Activated T-cell treated with anti-CD3 and anti-CD28 coated beads for 1 hour (primary cell): ENCODE measurements at places on chromosomes 6 and 20.

DNA sequence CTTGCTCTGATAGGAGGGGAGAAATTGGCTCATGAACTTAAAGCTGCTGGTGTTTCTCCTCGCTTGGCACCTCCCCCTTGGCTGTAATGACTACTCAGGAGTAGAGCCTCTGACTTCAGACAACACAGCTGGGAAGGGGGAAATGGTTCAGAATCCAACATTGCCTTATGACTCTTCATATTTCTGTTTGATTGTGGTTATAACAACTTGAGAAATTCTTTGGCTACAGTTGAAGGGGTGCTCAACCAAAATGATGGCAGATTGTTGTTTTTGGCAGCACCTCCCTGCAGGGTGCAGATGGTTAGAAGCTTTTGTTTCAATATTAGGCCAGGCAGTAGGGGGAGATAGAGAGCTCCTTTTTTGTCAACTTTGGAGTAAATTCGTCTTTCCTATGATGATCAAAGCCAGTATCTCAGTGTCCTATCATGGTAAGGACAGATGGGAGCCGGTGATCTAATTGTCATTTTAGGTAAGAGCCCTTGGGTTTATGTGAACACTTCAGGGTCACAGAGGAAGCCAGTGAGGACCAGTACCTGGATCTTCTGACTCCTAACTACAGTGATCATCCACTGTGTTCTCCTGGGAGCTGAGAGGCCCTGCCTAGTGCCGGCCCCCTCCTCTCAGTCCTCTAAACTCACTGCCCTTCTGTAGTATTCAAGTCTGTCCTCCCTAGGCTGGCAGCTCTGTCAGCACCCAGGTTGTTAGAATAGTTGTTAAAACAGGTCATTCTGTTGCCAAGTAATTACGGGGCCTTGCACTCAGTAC lies 39.9 kb downstream of the RPRD1B start:
- DNase-seq: no peak

DNA sequence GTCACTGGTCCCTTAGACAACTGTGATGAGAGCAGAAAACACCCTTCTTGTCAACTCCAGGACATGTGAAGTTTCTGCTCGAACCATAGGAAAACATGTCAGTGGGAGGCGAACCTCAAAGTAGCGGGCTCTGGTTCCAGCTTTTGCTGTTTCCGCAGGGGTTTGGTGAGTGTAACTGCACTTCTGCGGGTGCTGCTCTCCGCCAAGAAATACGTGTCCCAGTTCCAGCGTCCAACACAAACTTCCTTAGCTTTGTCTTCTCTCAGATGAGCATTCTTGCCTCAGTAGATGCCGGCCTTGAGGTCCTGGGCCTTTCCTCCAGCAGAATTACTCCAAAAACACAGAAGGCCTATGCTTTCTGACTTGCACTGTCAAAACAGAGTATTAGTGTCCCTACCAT lies 156.3 kb downstream of the FNDC1 start:
- no peak for DNase-seq

- DNase-seq: no peak
These were observed 263.9 kb upstream of the PRND start for GRCh38 chr20:4457566-4458543.

DNA sequence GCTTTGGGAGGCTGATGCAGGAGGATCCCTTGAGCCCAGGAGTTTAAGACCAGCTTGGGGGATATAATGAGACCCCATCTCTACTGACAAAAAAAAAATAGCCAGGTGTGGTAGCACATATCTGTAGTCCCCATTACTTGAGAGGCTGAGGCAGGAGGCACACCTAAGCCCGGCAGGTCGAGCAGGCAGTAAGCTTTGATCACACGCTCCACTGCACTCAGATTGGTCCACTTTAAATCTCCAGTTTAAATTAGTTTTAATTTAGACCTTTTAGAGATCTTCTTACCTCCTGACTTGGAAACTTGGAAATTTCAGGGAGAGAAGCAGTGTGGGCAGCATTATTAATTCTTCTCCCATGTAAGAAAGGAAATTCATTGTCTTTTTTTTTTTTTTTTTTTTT lies 16.8 kb upstream of the PLCB4 start:
- no peak for DNase-seq

DNA sequence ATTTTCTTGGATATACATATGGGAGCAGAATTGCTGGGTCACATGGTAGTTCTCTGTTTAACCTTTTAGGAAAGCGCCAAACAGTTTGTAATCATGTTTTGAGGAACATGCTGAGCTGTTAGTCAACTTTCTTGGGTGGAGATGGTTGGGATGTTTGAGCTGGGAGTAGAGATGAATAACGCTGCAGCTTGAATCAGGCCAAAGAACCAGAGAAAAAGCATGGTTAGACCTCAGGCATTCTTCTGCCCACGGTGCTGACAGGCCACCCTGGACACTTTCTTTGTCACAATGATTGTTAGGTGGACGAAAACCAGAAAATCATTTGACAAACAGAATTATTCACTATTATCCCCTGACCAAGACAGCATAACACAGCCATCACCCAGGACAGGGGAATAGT lies 66.8 kb downstream of the PRDM1 start:
- DNase-seq: no peak

DNA sequence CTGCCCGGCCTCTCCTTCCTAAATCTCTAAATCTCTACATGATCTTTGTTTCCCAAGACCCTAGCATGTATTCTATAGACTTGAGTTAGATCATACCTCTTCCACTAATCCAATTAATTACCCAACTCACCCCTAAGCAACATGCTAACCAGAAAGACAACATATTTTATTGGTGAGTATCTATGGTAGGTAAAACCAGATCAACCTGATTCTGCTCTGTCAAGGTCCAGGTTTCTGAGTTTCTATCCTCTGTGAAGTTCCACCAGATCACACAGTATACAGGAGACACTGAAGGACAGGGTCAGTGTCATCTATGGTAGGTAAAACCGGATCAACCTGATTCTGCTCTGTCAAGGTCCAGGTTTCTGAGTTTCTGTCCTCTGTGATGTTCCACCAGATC lies 363.2 kb upstream of the MARCKS start:
- DNase-seq: no peak

DNA sequence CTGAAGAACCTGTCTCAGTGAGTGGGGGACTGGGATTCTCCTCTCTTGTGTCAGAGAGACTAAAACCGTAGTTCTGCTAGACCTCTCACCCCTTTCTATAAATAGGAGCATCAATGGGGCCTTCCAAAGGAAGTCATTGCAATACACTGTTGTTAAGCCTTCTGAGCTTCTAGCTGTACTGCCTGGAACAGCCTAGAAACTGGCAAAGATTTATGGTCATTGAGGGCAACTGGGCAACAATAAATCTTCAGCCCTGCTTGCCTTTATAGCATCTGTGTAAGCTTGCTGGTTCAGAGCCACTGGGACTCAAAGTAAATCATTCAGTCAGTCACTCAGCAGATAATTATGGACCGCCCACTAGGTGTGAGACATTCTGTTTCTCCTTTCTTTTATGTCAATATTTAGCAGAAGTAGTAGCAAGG lies 53.2 kb downstream of the PPP1R14C start:
- no peak for DNase-seq

GRCh38 chr6:35080821-35081425 lies 60.2 kb downstream of the TCP11 start:
- DNase-seq: no peak

- DNase-seq: no peak
These were observed 98.9 kb upstream of the ENPP5 start for GRCh38 chr6:46269447-46270229.

GRCh38 chr6:139608466-139609261 lies 234.2 kb upstream of the CITED2 start:
- DNase-seq: no peak

DNA sequence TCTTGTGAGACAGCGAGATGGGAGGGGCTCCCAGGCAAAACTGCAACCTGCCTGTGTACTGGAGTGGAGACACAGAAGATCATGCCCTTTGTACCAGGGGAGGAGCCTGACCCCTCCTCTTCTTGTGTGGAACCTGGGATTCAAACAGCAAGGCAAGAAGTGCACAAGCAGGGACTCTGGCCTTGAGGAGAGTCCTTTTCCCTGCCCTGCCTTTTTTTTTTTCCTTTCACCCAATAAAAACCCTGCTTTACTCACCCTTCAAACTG lies 251.8 kb upstream of the OPRM1 start:
- no peak for DNase-seq

DNA sequence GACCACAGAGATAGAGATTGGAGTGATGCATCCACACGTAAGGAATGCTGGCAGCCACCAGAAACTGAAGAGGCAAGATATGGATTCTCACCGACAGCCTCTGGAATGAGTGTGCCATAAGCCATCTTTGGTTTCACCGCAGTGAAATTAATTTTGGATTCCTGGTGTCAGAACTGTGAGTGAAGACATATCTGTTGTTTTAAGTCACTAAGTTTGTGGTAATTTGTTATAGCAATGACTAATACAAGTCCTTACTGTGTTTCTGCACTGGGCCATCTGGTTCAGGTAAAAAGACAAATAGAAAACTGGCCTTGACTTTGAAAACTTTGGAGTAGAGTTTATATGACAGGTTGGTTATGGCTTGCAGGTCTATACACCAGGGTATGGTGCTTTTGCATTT lies 261.9 kb downstream of the PHF3 start:
- DNase-seq: no peak

- no peak for DNase-seq
These were observed 182.4 kb downstream of the BCAS1 start for GRCh38 chr20:53887973-53888372.

GRCh38 chr20:6265204-6265904 lies 142.5 kb upstream of the FERMT1 start:
- DNase-seq: no peak

DNA sequence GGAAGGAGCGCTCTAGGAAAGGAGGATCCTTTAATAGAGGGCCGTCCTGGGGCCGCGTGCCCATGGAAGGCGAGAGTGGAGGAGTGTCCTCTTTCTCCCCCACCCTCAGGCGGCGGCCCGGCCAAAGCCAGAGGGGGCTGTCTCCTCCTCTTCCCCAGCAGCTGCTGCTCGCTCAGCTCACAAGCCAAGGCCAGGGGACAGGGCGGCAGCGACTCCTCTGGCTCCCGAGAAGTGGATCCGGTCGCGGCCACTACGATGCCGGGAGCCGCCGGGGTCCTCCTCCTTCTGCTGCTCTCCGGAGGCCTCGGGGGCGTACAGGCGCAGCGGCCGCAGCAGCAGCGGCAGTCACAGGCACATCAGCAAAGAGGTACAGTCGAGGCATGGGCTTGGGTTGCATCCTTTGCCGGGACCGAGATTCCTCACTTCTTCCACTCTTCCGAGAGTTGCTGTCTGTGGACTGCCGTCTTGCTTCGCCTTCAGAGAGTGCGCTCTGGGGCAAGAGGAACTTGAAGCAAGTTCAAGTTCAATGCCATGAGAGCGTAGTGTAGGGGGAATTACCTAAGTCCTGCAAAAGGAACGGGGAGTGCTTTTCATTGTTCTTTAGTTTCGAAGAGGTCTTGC lies at the start of gene LAMA2:
Gene LAMA2 (plus strand): TSS at position 148 of the 621 bp plus-strand sequence. CDS start 108 bp downstream, at position 256.
- DNase-seq: no peak

DNA sequence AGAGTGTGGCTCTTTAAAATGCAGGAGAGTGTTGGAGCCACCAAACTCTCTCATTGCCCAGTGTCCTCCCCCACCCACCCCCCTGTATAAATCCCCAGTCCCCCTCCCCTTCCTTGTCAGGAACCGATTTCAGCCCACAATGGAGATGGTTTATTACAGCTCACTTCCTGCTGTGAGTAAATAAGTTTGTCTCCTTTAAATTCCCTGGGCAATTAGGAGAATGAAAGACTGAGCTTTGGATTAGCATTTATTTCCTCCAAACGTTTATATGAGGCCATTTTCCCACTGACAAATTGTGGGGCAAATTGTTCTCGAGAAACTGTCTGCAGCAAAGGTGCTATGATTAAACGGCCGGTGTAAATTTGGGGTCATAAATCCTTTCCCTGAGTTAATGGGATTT lies 128.8 kb downstream of the DHX35 start:
- no peak for DNase-seq

DNA sequence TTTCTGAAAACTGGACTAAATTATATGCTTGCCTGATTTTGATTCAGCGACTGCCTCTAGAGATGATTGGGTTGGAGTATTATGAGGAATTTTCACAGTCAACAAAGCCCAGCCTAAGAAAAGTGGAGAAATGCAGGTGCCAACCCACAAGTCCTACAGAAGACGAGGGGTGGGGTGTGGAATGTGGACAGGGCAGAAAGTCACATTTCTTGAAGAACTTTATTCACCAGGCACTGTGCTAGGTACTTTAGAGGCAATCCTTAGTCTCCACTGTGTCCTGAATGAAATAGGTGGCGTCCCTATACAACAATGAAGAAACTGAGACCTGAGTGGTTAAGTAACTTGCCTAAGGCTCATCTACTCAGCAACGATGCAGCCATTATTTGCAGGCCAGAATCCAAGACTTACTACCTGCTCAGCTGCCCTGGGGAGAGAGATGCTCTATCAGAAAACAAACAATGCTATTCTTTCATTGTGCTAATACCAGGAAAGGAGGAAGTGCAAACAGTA lies 106.3 kb downstream of the RNF144B start:
- no peak for DNase-seq

DNA sequence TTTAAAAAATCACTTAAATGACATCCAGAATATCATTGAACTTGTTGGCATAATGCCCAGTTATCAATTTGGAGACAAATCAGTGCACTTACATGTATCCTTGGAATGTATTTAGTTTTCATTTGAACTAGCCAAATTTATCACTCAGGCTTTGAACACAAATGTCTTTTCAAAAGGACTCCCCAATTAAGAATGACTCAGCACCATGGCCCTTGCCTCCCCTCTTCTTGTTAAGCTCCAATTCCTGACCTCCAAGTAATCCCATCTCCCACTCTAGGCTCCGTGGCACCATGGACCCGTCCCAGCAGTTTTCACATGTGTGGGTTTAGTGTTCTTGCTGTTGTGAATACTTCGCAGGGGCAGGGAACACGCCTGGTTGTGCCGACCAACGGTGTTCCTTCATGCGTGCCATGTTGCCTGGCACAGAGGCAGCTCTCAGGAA lies 2.7 kb downstream of the AKAP12 start:
- DNase-seq: no peak

GRCh38 chr20:2213401-2213800 lies 82.4 kb upstream of the TGM3 start:
- DNase-seq: no peak

GRCh38 chr6:17161076-17161475 lies 59.2 kb downstream of the STMND1 start:
- no peak for DNase-seq
